ENCODE measurements at places on chromosomes 2 and 18.
A peak's percentile ranks its signal among the peaks of the same experiment; 100 is the strongest.

GRCh38 chr18:44342162-44342561 lies 338.5 kb upstream of the SETBP1 start:
- no peak for DNase-seq

GRCh38 chr2:29923110-29923721 lies 1.8 kb upstream of the ALK start:
- DNase-seq, result peak; percentile 40

DNA sequence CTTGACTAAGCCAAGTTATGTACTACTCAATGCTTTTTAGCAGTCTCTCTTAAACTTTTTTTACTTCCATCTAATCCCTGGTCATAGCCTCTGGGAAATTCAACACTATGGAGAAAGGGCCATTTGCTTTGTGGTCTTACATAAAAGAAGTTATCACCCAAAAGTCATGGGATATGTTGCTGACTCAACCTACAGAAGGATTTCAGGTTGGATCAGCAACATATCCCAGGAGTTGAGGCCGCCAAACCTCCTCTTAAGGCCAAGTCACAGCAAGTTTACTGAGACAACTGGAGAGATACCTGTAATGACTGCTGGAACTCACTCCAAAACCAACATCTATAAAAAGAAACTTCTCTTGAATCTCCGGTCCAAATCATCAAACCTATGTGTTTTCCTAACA lies 141.1 kb downstream of the IRS1 start:
- DNase-seq, result no peak

- DNase-seq, result no peak
These were observed 30.7 kb upstream of the SLC35F6 start for GRCh38 chr2:26733413-26733812.

GRCh38 chr2:150385211-150385610 lies 102.3 kb downstream of the RND3 start:
- no peak for DNase-seq

DNA sequence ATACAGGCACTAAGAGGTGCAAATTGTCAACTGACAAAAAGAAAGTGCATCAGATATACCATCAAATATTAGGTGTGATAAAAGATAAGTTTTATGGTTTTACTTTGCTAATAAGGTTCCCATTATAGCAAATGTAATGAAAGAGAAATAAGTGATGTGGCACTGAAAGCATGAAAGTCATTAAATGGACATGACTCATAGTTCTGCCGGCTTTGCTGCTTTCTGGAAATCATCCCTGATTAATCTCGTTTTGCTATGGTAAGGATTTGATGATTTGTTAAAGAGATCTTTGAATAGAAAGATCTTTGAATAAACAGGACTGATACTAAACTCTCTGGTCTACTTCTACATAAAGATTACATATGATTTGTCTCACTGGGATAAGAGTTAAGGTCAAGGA lies 72.7 kb downstream of the CLIP4 start:
- DNase-seq, result no peak

DNA sequence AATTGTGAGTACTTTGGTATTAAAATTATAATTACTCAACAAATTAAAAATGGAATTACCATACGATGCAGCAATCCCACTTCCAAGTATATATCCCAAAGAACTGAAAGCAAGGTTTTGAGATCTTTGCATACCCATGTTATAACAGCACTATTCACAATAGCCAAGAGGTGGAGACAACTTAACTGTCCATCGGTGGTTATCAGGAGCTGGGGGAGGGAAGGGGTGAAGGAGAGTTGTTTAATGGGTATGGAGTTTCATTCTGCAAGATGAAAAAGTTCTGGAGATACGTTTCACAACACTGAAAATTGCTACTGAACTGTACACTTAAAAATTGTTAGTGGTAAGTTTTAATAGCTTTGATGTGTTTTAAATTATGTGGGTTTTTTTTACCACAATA lies 25.7 kb downstream of the RAB10 start:
- DNase-seq, result no peak

GRCh38 chr2:11703700-11704099 lies 33.7 kb upstream of the NTSR2 start:
- DNase-seq, result no peak

Data from naive thymus-derived CD8-positive, alpha-beta T cell (primary cell).